ENCODE measurements at places on chromosomes 1 and 21.

GRCh38 chr1:201108614-201109013 lies 3.6 kb downstream of the CACNA1S start:
- no peak for DNase-seq

DNA sequence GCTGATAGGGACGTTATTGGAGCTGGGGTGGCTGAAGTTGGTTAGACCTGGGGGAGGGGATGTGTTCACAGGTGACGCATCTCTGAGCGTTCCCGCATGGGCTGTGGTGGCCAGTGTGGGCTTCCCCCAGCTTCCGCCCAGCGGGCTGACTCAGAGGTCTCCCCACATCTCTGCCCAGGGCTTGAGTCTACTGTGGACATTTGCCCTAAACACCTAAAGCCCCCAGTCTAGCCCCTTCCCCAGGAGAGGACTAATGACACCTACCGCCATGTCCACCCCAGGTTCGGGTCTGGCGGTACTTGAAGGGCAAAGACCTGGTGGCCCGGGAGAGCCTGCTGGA lies 2.0 kb downstream of the AGRN start:
- no peak for DNase-seq

DNA sequence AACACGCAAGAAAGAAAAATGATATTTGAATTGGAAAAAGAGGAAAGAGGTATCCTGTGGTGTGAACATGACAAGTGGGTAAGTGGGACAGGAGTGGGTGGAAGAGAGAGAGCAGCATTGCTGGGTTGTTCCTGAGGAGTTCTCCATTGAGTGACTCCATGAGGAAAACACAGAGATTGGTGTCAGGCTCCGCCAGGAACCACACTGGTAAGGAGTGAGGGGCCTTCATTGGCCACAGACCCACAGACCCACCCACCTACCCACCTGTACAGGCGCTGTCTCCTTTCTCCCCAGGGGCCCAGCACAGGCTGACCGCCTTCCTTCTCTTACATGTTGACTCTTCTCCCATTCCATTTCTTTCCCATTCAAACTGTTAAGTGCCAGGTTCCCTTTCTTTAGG lies 20.9 kb downstream of the S100A7A start:
- DNase-seq = no peak

DNA sequence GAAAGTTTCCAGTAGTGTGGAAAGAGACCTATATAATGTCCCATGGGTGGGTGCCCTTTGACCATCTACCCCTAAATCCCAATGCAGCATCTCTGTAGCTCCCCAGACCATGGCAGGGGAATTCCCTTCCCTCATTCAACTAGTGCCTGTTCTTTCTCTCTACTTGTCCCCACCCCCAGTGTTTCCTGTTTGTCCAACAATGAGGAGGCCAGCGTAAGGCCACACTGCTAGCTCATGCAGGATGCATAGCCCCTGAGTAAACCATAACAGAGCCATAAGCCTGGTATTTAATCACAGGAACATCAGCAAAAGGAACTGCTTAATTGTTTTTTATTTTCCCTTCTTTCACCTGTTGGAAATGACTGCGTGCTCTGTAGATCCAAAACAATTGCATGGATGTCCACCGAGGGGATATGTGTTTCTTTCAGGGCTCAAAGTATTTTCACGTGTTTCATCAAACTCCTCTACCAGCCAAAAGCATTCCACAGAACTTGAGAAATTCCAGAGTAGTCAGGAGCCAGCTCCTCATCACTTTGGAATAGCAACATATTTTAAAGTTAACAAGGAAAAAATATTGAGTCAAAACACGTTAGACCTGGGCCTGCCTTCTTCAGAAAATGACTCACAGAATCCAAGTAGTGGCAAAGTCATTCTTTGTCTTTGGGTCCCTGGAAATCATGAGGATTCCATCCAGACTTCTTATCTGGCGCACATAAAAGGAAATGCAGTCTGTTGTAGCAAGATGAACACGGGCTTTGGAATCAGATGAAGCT lies 162.5 kb upstream of the SGIP1 start:
- no peak for DNase-seq

DNA sequence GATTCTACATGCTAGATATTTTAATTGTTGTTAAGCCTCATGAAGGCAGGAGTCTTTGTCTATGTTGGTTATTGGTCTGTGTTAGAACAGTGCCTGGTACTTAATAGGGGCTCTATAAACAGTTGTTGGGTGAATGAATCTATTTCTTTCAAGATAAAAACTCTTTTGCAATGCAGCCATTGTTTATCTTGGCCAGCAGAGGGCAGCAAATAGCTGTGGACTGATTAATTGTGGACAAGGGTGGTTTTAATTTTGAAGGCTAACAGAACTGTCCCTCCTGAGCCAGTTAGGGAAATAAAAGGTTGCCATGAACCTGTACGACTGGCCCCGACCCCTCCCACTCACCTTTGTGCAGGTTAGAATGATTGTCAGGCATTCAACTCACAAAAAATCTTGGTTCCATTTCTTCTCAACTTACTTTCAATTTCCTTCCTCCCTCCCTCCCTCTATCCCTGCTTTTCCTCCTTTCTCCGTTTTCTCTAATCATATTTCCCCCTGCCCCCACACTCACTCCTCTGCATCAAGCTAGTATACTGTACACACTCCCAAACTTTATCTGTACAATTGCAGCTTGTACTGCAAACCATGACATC lies 66.3 kb upstream of the DIRAS3 start:
- peak; percentile 16 for DNase-seq

GRCh38 chr1:178145605-178146004 lies 51.7 kb downstream of the RASAL2 start:
- DNase-seq = no peak

DNA sequence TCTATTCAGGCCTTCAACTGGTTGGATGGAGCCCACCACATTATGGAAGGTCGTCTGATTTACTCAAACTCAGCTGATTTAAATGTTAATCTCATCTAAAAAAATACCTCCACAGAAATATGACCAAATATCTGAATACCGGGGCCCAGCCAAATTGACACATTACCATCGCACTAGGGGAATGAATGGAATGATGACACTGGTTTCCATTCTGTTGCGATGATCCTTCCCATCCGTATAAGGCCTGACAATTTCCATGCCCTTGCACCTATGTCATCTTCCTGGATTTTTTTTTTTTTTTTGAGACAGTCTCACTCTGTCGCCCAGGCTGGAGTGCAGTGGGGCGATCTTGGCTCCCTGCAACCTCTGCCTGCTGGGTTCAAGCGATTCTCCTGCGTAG lies 397.5 kb downstream of the KIF26B start:
- no peak for DNase-seq

GRCh38 chr1:60274422-60275290 lies 201.1 kb upstream of the C1orf87 start:
- no peak for DNase-seq

- DNase-seq = no peak
These were observed 60.7 kb downstream of the MAN1C1 start for GRCh38 chr1:25677193-25677773.

GRCh38 chr1:180627411-180627810 lies 4.4 kb upstream of the XPR1 start:
- DNase-seq = no peak

DNA sequence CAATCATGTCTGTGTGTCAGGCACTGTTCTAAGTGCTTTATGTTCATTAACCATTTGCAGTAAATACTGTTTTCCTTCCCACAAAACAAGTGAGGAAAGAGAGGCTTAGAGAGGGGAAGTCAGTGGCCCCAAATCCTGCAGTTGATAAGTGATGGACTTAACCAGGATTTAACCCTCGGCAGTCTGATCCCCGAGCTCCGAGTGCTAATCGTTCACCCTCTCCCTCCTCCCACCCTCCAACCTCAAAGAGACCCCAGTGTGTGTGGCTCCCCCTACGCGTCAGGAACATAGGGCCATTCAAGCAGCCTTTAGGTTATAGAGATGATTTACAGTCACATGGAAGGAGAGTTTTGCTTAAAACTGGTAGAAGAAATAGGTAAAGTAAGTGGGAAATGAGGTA lies 47.2 kb downstream of the SCCPDH start:
- DNase-seq = no peak

- DNase-seq = no peak
These were observed 4.5 kb downstream of the ASCL5 start for GRCh38 chr1:201122321-201122957.

GRCh38 chr1:23879809-23880208 lies 11.7 kb upstream of the FUCA1 start:
- DNase-seq = no peak

GRCh38 chr1:234208351-234208750 lies 164.9 kb upstream of the COA6 start:
- DNase-seq = no peak

DNA sequence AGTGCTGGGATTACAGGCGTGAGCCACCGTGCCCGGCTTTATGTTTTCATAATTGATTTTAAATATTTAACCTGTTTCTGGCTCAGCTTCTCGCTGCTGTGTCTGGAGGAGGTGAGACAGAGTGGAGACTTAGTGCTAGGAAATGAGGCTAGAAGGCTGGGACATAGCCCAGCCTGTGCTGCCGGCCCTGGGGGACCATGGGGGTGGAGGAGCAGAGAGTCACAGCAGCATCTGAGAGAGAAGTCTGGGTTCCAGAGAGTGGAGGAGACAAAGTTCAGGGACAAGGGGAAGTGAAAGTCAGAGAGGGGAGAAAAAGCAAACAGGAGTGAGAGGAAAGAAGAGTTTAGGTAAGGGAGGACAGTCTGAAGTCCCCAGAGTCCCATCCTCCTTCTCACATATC lies 71.9 kb downstream of the LHX9 start:
- DNase-seq = no peak

DNA sequence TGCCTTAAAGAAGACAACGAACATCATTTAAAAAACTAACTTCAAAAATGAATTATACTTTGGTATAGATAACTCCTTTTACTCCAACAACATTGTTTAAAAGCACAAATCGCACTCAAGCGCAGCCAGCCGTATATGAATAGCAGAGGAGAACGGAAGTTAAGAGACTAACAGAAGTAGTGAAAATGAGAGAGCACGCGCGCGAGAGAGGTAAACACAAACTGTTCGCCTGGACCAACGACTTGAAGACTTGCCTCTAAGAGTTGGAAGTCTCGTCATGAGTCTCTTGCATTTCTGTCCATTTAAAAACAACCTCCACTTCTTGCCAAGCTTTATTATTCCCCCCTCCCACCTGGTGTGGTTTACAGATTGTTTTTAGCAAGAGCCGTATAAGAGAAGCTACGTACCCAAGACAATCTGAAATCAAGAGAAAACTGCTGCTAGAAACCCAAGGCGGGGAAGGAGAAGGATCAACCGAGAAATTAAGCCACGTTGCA lies 479 bp downstream of the SELENOF start:
- peak; percentile 21 for DNase-seq
